CD4-positive, alpha-beta T cell treated with Interleukin-15 for 1 hour (primary cell): ENCODE measurements at places on chromosomes 7 and 10.

- DNase-seq: no peak
Observed at GRCh38 chr10:54667136-54667535, 133.9 kb downstream of the PCDH15 start.

- DNase-seq: no peak
Observed at GRCh38 chr7:115708013-115708341, 322.6 kb downstream of the TFEC start.

DNA sequence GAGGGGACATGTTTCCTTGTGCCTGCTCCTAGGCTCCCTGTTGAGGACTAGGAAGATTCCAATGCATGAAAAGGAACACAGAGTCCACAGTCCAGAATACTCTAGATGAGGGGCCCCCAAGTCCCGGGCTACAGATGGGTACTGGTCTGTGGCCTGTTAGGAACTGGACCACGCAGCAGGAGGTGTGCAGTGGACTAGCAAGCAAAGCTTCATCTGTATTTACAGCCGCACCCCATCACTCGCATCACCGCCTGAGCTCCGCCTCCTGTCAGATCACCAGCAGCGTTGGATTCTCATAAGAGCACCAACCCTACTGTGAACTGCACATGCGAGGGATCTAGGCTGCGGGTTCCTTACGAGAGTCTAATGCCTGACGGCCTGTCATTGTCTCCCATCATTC lies 233.0 kb upstream of the MKLN1 start:
- DNase-seq: no peak

DNA sequence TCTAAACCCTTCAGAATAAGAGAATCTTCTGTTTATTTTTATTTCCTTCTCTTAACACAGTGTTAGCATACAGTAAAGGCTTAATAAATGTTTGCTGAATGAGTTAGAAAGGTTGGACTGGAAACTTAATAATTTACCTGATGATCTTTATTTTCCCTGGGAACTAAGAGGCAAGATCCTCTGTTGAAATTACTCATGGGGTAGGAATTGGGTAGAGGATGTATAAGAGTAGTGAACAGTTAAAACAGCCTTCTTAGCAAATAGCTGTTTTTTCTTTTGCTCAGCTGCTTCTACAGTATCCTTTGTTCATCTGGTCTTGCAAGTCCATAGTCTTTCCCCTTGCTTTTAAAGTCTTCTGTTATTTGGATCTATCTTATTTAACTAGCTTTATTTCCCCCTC lies 80.0 kb downstream of the AKAP9 start:
- no peak for DNase-seq
